LNCaP clone FGC (cell line): ENCODE measurements at places on chromosomes 2 and 18.

DNA sequence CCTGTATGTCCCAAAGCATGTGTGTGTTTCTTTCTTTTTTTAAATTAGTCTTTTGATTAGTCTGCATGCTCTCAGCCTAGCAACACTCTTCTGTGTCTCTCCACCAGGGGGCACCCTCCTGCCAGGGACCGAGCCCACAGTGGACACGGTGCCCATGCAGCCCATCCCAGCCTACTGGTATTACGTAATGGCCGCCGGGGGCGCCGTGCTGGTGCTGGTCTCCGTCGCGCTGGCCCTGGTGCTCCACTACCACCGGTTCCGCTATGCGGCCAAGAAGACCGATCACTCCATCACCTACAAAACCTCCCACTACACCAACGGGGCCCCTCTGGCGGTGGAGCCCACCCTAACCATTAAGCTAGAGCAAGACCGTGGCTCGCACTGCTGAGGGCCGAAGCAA lies 93.8 kb downstream of the NRP2 start:
- no peak for DNase-seq

DNA sequence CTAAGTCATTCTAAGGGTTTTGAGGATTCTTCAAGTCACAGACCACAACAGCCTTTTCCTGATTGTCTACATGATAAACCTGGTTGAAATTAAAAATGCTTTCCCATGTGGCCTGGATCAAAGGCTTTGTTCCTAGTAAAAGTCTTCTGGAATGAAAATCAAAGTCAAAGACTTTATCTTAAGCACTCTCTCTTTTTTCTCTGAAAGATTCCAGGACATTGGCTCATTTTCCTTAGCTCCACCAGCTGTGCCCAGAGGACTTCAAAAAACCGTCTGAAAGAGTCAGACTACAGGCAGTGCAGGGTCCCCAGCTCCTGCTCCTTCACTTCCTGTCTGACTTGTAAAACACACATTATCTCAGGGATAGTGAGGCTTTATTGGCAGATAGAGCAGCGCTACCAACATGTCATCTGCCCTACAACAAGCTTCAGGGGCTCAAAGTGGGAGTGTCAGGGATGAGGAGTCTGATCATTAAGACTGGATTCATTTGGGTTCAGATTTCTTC lies 148.2 kb downstream of the ESCO1 start:
- no peak for DNase-seq

DNA sequence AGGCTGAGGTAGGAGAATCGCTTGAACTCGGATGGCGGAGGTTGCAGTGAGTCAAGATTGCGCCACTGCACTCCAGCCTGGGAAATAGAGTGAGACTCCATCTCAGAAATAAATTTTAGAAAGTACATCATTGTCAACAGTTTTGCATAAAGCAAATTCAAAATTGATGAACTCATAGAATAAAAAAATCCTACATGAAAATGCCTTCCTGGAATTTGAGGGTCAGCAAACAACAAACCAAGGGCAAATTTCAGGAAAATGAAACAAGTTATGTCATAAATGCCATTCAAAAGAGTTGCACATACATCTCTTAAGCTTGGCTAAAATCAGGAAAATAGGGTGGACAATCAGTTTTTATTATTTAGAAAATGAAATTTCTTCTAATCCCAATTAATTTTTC lies 45.1 kb downstream of the COL5A2 start:
- no peak for DNase-seq

DNA sequence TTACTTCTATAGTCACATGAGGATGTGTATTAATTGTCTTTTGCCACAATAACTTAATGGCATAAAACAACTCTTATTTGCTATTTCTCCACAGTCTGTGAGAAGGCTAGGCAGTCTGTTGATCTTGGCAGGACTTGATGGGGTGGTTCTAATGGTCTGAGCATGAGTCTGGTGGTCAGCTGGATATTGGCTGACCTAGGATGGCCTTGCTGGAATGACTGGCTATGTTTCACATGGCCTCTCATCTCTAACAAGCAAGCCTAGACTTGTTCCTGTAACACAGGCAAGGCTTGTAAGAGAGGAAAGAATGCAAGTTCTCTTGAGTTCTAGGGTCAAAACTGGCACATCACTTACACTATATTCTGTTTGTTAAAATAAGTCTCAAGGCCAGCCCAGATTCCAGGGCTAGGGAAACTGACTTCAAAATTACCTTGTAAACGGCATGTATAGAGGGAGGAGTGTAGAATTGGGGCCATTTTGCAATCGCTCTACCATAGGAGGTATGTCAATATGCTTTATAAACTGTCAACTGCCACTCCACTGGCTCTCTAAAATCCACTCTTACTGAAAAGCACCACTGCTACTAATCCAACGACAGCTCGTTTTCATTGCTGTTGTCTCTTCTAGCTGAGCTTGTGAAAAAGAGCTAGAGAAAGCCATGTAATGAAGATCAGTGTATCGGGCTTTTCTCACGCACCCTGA lies 325.0 kb upstream of the PKDCC start:
- DNase-seq, result no peak

GRCh38 chr2:180910831-180911665 lies 69.4 kb upstream of the UBE2E3 start:
- no peak for DNase-seq

DNA sequence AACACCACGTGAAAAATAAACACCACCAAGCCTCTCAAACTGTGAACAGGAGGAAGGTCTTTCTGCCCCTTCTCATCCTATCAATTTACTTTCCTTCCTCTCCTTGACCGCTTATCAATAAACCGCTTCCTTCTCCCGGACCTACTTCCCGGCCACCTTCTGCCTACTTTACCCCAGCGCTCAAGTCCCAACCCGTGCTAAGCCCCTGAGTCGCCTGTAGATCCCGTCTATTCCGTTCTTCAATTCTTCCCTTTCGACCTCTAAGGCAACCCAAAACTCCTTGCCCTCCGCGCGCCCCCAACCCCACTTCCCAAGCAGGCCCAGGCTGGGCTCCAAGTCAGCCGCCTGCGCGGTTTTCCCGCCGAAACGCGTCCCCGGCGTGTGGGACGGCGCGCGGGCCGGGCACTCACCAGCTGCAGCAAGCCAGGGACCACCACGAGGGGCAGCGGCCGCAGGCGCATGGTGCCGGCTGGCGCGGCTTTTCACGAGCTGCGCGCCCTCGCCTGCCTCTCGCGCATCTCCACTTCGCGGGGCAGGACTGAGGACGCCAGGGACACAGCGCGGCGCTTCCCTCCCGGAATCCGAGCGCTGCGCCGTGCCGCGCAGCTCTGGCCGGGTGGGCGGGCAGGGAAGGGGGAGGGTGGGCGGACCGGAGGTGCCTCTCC lies at the start of gene NXPH2:
NXPH2 (minus strand) TSS at position 610 of the 665 bp plus-strand sequence; CDS start at position 461, 149 bp downstream.
- DNase-seq, result no peak

DNA sequence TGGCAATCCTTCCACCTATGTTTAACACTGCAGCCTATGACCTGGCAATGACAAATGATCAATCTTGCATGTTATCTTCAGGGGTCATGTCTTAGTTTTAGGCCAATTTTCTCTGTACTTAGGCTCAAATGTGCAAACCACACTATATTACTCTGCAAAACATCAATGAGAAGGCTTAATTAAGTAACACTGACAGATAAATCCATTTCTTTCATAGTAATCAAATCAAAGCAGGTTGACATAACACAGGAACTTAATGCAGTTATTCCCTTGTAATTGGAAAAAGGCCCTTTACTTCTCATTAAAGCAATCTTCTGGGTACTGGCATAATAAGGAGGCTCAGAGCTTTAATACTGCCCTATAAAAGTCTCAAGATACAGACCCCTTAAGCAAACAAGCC lies 114.4 kb downstream of the TCF4 start:
- DNase-seq, result no peak

GRCh38 chr2:142897807-142898206 lies 20.3 kb downstream of the KYNU start:
- no peak for DNase-seq

- DNase-seq, result no peak
Measured at GRCh38 chr2:196927376-196928225, 1.1 kb upstream of the PGAP1 start.

- DNase-seq, result no peak
Measured at GRCh38 chr18:76495006-76495370, at the start of gene ZNF516. Gene ZNF516, minus strand, starts transcription at chr18:76495242. Its CDS starts 52,188 bp downstream, at chr18:76443054.

- DNase-seq, result no peak
Measured at GRCh38 chr2:45736757-45737704, 85.6 kb downstream of the PRKCE start.

DNA sequence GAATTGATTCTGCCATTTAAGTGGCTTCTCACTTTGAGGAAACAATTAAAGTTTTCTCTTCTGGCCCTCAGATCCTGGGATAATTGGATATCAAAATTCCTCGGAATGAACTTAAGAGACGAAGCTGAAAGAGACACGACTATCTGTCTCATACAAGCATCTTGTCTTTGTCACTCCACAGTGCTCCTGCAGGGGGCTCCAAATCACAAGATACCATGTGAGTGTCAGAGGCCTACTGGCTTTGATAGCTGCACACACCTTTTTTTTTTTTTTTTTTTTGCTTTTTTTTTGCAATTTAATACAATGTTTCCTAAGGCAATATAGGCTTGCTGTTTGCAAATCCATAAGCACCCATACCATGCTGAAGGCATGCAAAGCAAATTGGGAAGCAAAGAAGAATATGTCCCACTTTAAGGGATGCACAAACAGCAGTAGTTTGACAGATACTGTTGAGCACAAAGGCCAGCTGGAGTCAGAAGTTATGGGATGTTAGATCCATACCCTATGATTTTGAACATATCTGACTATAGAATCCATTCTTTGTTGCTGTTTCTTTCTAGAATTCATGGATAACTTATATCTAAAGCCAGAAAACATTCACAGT lies 109.0 kb upstream of the CBLN2 start:
- peak; percentile 62 for DNase-seq

GRCh38 chr18:63801343-63801742 lies 26.1 kb downstream of the SERPINB7 start:
- DNase-seq, result no peak

GRCh38 chr2:5914811-5915611 lies 222.8 kb downstream of the SOX11 start:
- no peak for DNase-seq

- DNase-seq, result no peak
Measured at GRCh38 chr2:13230221-13230620, 513.5 kb downstream of the TRIB2 start.

GRCh38 chr2:6921321-6921922 lies 4.2 kb downstream of the RNF144A start:
- DNase-seq, result no peak

DNA sequence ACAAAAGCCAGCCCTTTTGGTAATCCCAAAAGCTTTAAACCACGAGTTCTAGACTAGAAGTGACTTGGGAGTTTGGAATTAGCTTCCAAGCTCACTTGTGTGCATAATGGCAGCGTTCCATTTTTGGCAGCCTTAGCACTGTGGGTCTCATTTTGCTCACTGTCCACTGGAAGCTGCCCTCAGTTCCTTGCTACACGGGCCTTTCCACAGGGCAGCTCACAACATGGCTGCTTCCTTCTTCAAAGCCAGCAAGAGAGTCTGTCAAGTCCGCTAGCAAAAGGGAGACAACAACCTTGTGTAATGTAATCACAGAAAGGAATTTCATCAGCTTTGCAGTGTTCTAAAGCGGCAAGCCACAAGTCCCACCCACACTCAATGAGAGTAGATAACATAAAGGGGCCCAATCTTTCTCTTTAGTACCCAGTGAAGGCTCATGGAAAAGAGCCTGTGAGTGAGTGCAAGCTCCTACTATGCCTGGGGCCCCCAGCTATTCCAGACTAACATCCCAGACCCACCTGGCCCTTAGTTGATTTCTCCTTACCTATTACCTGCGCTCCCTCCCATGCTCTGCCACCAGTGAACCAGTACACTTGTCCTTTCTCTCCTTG lies 239.7 kb upstream of the FBXO11 start:
- no peak for DNase-seq
